ENCODE measurements at places on chromosomes 2 and 18.

DNA sequence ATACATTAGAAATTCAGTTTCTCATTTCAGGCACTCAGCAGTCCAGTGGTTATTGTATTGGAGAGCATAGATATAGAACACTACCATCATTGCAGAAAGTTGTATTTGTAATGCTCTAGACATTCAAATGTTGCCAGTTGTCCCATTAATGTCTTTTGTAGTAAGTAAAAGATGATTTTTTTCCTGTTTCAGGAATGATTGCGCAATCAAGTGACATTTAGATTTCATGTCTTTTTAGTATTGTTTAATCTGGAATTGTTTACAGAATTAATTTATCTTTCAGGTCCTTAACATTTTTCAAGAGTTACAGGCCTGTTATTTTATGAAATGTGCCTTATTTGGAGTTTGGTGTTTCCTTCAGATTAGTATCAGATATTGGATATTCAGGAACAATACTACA, 134.7 kb downstream of the MSTN start:
- no peak for DNase-seq

DNA sequence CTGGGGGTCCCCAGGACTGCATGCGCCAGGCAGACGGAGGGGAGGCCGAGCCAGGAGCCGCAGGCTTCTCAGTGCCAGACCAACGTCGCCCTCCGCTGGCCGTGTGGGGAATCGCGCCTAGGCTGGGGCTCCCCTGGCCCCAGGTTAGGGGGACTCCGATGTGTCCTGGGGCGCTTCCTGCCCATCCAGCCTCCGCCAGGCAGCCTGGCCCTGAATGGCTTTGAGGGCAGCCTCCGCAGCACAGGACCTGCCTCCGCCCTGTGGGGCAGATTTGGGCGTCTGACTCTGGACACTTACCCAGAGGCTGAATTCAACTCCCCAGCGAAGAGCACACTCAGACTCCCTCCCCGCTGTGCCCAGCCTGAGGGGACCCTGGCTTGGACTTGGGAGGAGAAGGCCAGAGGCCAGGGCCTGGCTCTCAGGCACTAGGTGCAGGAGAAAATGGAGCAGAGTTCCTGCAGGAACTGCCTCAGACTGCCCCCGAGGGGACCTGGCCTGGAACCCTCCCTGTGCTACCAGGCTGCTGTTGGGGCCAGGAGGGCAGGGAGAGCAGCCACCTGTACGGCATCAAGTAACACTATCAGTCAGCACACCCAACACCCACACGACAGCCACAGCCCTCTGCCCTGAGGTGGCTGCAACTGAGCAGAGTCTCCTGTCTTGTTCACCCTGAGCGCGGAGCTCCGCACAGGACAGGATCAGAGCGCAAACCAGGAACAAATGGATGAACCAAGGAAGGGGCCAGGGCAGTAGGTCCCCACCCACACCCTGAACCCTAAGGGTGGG, 597 bp upstream of the TEKT4 start:
- no peak for DNase-seq

DNA sequence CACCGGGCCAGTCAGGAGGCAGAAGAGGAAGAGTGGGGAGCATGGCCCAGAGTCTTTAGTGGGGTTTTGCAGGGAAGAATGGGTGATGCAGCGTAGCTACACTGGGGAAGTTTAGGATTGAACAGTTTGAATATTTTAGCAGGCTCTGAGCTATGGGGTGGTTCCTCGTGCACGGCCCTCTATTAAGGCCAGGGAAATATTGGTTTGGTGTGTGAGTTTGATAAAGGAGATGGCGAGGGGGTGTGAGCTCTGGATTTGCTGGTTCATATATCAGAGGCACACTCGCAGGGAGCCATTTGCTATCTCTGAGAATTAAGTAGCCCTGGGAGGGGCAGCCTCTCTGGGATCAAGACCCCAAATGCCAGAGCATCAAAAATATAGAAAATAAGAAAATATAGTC, 50.1 kb downstream of the BOLA3 start:
- no peak for DNase-seq

DNA sequence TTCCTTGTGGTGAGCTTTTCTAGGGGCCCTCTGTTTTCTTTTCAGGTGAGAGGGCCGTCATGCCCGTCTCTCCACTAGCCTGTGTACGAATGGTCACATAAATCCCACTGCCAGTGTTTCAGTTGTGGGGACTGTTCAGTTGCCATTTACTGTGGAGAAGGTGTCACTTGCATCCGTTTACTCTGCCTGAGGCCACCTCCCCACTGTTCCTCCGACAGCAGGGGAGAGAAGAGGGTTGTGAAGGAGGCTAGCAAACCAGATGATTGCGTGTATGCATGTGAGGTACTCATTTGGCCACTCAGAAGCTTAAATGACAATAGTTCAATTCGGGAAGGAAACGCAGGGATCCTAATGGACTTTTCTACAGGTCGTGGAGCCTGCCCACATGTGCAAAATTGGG, 3.3 kb downstream of the MTCL1 start:
- DNase-seq, result no peak

GRCh38 chr2:151237422-151238025, 24.1 kb downstream of the RBM43 start:
- no peak for DNase-seq

- DNase-seq, result no peak
Measured at GRCh38 chr18:31683968-31684278, 458 bp downstream of the B4GALT6 start.

- no peak for DNase-seq
Measured at GRCh38 chr2:164913640-164914350, 41.5 kb downstream of the SLC38A11 start.

DNA sequence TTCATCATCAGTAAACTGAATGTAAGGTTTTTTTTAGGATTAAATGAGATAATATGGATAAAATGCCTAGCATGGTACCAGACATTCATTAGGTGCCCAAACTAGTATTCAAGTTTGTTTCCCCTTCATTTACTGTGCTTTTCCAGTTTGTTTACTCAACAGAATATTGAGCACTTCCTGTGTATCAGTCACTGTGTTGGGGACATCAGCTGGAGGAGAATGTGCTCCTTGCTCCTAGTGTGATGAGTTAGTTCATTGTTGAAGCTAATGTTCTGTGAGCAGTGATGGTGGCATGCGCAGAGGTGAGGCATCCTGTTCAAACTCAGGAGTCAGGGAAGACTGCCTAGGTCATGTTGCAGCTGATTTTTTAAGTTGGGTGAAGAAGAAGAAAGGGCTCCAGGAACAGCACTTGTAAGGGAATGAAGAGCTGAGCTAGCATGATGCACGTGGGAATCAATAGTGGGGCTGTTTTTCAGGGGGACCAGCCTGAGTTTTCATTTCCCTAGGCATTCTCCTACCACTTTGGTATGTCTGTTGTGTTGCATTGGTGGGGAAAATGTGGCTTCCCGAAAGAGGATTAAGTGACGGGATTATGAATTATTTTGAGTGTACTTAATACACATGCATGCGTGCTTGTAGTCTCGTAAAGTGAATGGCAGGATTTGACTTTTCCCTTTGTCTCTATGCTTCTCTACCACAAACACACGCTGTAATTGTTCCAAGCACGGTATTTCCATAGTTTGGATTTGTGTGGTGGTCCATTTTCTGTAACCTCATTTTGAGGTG, 23.7 kb downstream of the TTLL4 start:
- no peak for DNase-seq

- DNase-seq, result no peak
Measured at GRCh38 chr2:100407563-100407962, 9.9 kb downstream of the CHST10 start.

DNA sequence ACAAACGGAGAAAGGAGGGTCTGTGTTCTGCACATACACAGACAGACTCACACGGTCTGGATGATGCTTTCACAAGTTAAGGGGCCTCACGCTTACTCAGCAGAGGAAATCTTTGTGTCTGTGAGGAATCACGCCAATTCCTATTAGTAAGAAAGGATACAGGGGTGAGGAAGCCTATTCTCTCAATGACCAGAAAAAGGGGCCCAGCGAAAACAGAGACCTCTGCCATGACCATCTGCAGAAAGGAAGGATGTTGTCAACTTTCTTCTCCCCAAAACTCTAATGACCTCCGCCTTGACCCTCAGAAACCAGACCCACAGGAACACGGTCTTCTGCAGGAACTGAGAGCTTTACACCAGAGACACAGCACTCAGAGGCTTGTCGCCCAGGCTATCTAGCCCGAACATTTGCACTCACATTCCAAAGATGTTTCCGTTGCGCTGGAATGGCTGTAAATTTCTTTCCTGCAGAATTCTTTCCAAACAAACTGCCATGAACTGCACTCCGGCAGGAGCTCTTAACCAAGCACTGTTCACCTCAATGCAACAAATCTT, 186.3 kb downstream of the TCF4 start:
- no peak for DNase-seq

DNA sequence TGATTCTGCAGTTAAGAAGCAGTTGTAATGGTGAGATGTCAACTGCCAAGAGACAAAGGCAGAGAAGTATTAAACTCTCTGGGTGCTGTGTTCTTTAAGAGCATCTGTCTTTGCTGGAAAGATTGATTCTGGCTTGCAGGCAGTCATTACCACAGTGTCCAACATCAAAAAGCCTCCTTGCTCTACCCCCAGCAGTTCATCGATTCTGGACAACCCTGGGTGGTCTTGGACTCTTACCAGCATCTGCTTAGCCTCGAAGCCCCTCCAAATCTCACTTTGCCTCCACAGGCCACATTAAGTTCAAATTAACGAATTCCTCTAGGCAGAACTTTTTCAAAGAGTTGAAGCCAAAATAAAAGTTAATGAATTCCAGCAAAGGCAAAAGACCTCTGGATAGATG, 1061.4 kb downstream of the TSN start:
- DNase-seq, result no peak

GRCh38 chr2:9057939-9058761, 54.7 kb upstream of the MBOAT2 start:
- DNase-seq, result no peak

DNA sequence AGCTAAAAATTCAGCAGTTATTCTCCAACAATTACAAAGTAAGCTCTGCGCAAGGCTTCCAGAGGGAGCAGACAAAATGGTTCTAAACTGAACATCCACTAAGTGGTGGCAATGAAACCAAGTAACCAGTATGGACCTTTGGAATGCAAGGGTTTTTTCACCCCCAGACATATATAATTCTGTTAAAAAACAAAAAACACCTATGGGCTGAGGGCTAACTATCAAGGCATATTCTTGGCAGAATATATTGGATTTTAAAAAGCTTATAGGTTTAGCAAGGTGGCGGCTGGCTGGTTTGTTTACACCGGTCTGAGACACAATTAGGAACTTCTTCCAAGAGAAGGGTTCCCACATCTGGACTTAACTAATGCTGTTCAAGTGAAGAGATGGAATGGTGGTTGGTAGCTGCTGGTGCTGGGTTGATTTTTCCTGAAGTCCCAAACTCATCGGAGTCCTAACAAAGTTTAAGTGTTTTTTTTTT, 2.8 kb downstream of the ZFP36L2 start:
- no peak for DNase-seq

- no peak for DNase-seq
Measured at GRCh38 chr18:12264864-12265263, 10.7 kb downstream of the CIDEA start.

GRCh38 chr18:13318731-13319501, 100.4 kb downstream of the LDLRAD4 start:
- DNase-seq, result no peak

DNA sequence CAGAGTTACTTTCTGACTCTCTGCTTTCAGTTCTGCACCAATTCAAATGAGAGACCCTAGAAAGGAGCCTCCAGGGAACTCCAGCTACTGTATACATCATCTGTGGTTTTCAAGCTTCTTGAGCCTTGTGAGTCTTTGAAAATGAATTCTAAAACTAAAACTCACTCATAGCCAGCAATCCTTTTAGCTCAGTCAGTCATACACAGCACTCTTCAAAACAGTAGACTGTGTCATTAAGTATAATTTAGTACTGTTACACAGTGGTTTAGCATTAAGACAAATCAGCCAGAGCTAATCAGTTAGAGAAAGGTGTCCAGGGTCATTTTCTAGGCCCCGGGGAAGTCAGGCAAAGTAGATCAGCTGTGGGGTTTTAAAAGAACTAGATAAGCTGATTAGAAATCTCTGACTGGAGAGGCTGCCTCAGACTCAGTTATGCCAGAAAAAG, 322.1 kb upstream of the THUMPD2 start:
- no peak for DNase-seq

- DNase-seq, result no peak
Measured at GRCh38 chr2:110788976-110789375, 56.6 kb downstream of the ACOXL start.

GRCh38 chr18:26421503-26421902, 126.8 kb downstream of the KCTD1 start:
- DNase-seq, result no peak

- no peak for DNase-seq
Measured at GRCh38 chr2:44572196-44572900, 210.6 kb downstream of the CAMKMT start.

DNA sequence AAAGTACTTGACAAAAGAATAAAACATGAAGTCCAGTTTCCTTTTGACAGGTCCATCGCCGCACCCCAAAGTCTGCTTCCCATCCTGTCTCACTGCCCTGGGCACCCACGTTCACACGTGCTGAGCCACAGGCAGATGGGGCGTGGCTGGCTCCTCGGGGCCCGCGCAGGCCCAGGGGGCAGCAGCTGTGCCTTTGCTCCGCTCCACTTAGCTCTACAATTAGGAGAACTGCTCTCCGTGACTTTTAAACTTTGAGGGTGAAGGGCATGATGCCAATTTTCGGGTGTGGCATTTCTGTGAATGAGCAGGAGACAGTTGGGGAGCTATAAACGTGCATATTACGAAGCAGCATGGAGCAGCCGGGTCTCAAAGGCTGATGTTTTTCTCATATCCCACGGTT, 152.4 kb downstream of the TDRD15 start:
- DNase-seq, result no peak

DNA sequence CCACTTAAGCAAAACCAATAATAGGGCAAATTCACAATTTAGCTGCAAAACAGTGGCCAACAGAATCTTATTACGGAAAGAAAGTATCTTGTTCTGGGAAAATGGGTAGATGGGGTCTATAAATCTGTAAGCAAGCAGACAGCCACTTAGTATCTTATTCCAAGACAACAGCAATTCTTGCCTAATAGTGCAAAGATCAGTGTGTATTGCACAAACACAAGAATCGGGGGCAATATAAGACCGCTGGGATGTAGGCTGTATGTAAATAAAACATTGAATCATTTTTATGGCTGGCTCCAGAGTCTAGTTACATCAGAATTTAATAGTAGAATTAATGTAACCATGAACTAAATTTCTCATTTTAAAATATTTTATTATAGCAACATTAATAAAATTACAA, 85.6 kb downstream of the FBXO15 start:
- no peak for DNase-seq

Measured in nucleus accumbens (tissue), 56 donors.